CD8-positive, alpha-beta memory T cell (primary cell): ENCODE measurements at places on chromosomes 16 and 17.

- no peak for DNase-seq
Measured at GRCh38 chr17:73863761-73864535, 219.7 kb upstream of the SDK2 start.

DNA sequence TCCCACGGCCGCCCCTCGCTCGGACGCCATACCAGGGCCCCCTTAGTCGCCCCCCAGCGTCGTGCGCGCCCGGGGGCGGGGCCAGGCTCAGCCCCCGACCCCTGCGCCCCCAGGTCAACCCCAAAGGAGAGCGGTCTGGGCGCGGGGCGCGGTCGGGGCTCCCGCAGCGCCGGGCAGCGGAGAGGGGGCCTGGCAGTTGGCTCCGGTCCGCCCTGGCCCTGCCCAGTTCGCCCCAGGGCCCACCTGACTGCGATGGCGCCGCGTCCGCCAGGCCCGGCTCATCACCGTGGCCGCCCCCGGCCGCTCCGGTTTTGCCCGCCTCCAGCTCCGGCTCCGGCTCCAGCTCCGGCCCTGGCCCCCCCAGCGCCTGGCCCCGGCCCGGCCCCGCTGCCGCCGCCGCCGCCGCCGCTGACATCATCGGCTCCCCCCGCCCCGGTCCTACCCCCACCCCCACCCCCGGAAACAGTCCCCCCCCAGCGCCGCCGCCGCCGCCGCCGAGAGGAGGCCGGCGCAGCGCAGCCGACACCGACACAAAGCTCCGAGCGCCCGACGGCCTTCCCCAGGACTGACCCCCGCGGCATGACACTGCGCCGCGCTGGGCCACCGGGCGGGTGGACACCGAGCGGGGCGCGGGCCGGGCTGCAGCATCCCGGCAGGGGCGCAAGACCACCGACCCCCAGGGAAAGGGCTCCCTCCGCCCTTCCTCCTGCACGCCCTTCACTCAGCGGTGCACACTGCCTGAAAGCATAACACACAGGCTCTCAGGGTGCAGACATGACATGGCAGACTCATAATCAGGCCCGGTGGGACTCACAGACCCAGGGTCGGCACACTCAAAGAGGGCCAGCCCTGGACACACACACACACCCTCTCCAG lies at the start of gene ZBTB4:
ZBTB4 (minus strand) TSS at position 419 of the 876 bp plus-strand sequence. CDS start 12,830 bp downstream, outside the sequence.
- DNase-seq = peak; percentile 81

GRCh38 chr17:19534562-19535149 lies 1.0 kb downstream of the SLC47A1 start:
- no peak for DNase-seq

- no peak for DNase-seq
Measured at GRCh38 chr17:27518048-27518447, 61.8 kb downstream of the KSR1 start.

GRCh38 chr17:1073241-1073962 lies 76.5 kb downstream of the TIMM22 start:
- DNase-seq = no peak

GRCh38 chr17:12089809-12090384 lies 69.2 kb downstream of the MAP2K4 start:
- no peak for DNase-seq

DNA sequence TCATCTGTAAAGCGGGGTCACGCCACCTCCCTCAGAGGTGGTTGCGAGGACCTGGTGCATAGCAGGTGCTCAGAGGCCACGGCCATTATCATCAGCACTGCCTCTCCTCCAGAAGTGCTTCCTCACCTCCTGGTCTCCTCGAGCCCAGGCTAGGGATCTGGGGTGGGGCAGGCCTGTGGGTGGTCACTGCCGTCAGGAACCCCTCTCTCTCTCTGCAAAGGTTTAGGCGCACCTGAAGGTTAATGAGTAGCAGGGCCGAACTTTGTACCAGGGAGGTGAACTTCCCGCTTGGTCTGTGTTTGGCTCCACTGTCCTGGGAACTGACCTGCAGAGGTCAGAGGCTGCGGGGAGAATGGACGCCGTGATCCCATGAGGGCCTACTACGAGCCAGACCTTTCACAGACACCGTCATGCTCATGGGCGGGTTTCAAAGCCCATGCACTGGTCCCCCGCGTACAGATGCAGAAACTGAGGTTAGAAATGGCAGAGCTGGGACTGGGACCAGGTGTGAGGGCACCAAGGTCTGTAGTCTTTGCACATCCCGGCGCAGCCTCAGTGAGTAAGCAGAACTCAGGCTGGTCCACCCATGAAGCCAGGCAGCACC lies 13.8 kb downstream of the JUP start:
- no peak for DNase-seq

DNA sequence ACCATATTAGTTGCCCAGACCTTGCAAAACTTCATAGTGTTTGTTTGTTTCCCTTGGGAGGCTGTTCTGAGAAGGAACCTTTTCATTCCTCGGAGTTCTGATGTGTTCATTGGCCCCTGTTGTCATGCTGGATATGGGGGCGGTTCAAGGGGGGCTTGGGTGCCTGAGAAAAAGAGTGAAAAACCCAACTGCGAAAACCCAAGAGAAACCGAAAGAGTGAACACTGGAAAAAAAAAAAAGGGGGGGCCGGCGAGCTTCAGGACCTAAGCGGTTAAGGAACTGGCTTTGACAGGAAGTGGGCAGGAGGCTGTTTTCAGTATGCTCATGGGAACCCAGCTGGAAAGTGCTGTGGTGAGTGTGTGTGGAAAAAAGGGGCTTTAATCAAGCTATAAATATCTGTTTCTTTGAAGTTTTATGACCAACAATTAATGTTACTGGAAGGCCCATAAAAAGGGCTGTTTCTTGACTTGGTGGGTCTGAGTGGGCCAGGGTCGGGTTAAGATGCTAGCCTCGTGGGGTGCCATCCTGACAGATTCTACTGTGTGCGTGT lies 510.7 kb downstream of the MAF start:
- no peak for DNase-seq

DNA sequence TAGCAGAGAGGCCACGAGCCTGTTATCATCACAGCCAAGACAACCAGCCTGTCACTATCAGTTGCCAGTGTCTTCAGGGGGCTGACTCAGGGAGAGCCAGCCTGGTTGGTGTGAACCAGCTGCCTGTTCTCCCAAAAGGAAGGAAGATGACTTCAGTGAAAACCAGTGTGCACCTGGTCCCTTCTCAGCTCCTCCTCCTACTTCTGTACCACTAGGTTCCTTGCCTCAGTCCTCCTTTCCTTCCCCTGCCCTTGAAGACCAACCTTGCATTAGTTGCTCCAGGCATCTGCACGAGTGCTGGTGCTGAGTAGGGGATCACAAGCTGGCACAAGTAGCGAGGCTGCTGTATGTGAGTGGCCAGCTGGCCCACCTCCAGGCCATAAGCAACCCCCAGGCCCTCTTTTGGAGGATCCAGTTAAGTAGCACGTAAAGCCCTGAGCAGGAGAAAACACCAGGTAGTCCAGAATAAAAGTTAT lies 8.5 kb downstream of the TUBG1 start:
- no peak for DNase-seq

DNA sequence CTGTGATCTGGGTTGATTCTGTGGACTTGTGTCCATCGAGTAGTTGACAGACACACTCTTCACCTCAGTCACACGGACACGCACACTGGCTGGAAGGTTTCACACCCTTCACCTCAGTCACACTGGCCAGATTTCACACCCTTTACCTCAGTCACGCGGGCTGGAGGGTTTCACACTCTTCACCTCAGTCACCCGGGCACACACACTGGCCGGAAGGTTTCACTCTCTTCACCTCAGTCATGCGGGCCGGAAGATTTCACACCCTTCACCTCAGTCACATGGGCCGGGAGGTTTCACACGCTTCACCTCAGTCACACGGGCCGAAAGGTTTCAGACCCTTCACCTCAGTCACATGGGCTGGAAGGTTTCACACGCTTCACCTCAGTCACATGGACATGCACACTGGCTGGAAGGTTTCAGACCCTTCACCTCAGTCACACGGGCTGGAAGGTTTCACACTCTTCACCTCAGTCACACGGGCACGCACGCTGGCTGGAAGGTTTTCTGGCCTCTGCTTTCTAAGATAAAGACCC lies 96.2 kb downstream of the PGS1 start:
- peak; percentile 11 for DNase-seq

- DNase-seq = no peak
Measured at GRCh38 chr16:10846213-10846998, 27.8 kb upstream of the TVP23A start.
